Progenitor cell of endocrine pancreas (in vitro differentiated cells): ENCODE measurements at places on chromosomes 3 and 15. TPM values are rescaled to one million over a fixed set of nuclear protein-coding genes. Genes with fewer than 3 reads are reported as not detected.
A peak's percentile ranks its signal among the peaks of the same experiment; 100 is the strongest.

CAPN7 gene
- total RNA-seq = 46.3 and 49.2 TPM in 2 replicates

CCK gene
- 1.1 and 1.6 TPM in 2 replicates for total RNA-seq

TMCO5A gene
- total RNA-seq = not detected in 2 replicates

KLHL40 gene
- not detected in 2 replicates for total RNA-seq

RETNLB gene
- total RNA-seq = not detected in 2 replicates

HRH1 gene
- 0.09 TPM in 1 of 2 replicates, not detected in the other for total RNA-seq

GPR62 gene
- 0.12 TPM in 1 of 2 replicates, not detected in the other for total RNA-seq

NANOGP8 gene
- total RNA-seq = 0.36 and 0.75 TPM in 2 replicates

GRM7 gene
- total RNA-seq = 0.29 and 0.34 TPM in 2 replicates

ALDH1L1 gene
- 3.1 and 4.7 TPM in 2 replicates for total RNA-seq

SPTBN5 gene
- total RNA-seq = 6.6 and 7.9 TPM in 2 replicates

CD47 gene
- total RNA-seq = 55.1 and 65.3 TPM in 2 replicates

MLF1 gene
- 20.2 and 21.7 TPM in 2 replicates for total RNA-seq

DNAJB8 gene
- not detected in 2 replicates for total RNA-seq

- DNase-seq = no peak
These were observed 21.8 kb upstream of the KCNAB1 start for GRCh38 chr3:156098437-156099035.

DNA sequence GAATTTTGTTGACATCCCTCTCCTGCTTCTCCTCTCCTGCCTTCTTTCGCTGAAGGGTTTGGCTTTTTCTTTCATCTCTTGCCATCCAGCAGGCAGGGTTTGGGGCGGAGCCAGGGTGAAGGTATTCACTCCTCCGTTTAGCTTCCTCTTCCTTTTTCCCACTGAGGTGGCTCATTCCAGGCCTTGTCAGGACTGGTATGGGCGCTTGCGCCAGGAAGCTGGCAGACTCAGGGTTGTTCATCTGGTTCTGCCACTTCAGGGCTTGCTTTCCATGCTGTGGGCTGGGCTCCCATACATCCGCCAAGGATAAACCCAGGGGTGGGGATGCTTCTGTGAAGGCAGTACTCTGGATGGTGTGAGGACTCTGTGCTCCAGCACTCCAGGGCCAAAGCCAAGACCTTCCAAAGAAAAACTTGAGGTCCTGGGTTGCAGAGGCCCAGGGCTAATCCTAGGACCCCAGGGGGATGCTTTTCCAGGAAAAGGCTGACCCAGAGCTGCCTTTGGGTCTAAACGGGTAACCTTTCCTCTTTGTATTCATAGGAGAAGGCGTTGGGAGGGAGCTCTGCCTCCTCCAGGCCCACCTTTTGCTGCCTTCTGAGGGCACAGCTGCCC is 7.7 kb upstream of the AMOTL2 start:
- DNase-seq = no peak

GRCh38 chr15:29039466-29040369 is 153.9 kb downstream of the APBA2 start:
- DNase-seq = no peak

- no peak for DNase-seq
These were observed at the start of gene TRIM69 for GRCh38 chr15:44736181-44736765. TRIM69 (plus strand) TSS chr15:44736528; CDS start chr15:44736705, 177 bp downstream.

GRCh38 chr3:172559020-172559419 is 35.8 kb upstream of the TNFSF10 start:
- DNase-seq = no peak

DNA sequence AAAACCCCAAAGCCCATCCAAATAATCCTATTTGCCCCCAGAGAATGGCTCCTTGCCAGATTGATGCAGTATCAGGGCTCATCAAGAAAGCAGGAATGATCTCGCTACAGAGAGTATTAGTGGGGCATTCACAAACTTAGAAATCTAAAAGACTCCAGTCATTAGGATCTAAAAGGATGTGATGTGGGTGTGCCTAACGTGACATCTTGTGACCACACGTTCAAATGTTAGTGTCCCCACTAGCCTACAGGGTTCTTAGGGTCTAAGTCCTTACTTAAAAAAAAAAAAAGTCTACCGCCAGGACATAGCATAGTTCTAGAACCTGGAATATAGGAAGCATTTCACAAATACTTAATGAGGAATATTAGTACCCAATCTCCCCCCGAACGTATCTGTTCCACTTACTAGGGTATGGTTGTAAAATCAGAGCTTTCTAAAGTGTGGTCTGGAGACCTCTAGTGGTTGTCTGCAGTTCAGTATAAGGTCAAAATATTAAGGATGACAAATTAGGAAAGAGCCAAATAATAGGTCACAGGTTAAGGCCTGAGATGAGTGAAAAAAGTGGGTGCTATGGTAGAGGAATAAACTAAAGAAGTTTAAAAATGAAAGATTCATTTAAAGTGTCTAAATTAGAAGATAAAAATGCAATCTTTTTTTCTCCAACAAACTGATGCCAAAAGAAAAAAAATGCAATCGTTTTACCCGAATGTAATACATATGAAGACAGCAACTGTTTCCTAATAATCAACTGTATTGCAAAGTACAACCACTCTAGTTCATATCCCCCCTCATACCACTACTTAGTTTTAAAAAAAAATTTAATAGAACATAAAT is 4.2 kb upstream of the CHRM5 start:
- DNase-seq = no peak

DNA sequence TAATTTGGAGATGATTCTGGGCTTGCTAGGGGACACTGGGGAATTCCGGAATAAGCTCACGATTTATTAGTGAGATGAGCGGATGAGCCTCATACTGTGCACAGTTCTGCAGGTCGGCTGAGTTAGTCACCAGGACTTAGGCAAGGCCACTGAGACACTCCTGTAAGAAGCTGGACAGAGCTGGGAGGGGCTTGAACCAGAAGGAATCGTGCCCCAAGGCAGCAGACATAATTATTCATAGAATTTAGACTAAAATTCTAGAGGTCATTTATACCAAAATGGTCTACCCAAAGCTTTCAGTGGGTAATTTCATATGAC is 121.4 kb downstream of the VGLL4 start:
- DNase-seq = no peak

GRCh38 chr15:96500508-96500907 is 170.0 kb downstream of the NR2F2 start:
- no peak for DNase-seq

DNA sequence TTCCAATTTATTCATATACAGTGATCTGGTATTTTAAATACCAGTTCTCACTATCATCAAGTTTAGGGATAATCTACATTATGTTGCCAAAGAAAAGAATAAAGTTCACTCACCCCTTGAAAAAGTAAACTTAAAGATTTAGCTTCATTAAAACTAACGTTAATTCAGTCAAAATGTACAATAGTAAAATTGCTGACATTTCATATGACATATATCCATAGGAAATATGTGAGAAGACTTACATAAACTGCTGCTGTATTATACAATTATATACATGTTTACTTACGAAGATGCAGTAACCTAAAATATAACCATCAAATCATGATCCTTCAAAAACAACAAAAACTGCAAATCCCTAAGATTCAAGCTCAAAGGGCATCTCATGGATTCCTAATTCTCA is 44.0 kb downstream of the ATR start:
- no peak for DNase-seq

- no peak for DNase-seq
These were observed 29.5 kb upstream of the THRB start for GRCh38 chr3:24523988-24524727.

DNA sequence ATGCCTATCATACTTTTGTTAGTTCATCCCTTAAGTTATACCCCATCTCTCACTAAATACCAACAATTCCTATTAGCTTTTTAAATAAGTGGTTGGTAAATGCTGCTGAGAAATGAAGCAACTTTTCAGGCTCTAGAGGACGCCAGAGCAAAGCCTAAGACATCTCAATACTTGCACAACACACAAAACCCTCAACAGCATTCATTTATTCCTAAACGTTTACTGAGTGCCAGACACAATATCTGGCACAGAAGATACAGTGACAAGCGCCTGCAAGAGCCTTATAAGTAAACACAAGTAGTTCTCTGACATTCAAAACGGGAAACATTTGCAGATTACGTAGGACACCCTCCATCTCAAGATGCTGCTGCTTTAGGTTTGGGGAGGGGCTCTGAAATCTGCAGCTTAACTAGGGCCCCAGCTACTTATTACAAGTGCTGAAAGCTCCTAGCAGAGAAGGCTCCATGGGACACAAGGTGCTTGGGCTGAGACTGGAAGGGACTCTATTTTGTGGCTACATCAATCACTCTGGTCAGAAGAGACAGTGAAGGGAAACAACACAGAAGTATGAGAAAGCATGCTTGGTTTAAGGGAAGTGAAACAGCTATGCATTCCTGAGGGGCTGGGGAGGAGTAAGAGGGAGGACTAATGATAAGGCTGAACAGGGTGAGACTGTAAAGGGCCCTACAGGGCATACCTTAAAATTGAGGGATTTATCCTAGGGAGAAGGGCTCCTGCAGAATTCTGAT is 311.3 kb downstream of the PLCL2 start:
- DNase-seq = no peak

GRCh38 chr3:122410639-122411038 is 5.2 kb downstream of the WDR5B start:
- no peak for DNase-seq

GRCh38 chr3:13420045-13420830 is at the start of gene NUP210:
NUP210 (minus strand) TSS chr3:13420322; CDS start chr3:13420226, 96 bp downstream.
- DNase-seq = peak; percentile 59

DNA sequence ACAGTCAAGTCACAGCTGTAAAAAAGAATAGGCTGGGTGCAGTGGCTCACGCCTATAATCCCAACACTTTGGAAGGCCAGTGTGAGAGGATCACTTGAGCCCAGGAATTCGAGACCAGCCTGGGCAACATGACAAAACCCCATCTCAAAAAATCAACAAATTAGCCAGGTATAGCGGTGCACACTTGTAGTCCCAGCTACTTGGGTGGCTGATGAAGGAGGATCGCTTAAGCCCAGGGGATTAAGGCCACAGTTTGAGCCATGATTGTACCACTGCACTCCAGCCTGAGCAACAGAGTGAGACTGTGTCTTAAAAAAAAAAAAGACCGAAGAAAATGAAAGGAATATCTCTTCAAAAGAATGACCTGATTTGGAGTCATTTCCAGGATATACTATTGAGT is 6.6 kb downstream of the HERC1 start:
- no peak for DNase-seq

GRCh38 chr3:167675848-167676247 is 22.1 kb upstream of the WDR49 start:
- no peak for DNase-seq

DNA sequence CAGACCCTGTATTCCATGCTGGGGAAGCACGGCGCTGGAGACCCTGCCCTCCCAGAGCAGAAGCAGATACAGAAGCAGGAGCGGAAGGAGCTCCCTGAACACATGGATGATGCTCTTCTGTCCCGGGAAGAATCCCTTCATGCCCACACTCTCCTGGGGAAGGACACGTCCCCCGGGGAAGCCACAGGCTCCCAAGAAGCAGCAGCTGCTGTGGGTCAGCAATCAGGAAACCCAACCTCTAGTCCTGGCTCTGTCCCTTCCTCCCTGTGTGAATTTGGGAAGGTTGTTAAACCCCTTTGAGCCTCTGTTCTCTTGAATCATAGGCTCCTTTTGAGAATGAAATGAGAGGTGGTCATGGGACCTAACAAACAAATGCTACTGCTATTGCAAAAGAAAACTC is 176.2 kb upstream of the TPM1 start:
- no peak for DNase-seq

GRCh38 chr3:94593526-94594150 is 530.8 kb downstream of the NSUN3 start:
- DNase-seq = no peak

DNA sequence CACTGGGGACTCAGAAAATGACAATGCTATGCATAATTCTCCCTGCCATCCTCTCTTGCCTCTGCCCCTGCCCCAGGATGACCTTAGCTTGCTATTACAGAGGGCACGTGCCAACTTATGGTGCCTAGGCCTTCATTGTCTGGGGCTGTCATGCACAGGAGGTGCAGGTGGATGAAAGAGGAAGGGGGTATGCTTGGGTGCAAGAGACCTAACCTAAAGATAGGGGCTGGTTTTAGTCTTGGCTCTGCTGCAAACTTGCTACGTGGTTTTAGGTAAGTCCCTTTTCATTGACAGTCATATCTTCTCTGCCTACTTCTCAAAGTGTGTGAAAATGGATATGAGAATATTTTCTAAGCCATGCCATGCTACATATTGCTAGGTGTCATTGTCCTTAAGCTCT is 161.3 kb downstream of the EPHB1 start:
- no peak for DNase-seq

GRCh38 chr3:190847436-190847835 is 15.1 kb downstream of the GMNC start:
- no peak for DNase-seq

DNA sequence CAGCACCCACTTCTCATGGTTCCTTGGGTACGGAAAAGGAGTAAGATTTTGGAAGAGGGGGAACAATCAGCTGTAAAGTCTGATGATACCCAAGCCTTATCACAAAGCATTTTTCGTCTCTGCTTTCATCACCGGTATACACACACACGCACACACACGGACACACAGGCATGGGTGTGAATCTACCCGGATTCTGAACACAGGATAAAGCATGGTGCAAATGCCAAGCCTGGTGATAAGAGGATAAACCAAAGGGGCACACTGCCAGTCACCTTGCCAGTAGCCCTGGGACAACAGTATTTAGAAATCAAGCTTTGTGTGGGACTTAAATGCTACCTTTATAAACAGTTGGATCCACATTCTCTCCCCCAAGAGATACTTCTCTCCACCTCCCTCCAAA is 22.2 kb downstream of the FAM174B start:
- no peak for DNase-seq

GRCh38 chr15:79310612-79310984 is 314 bp upstream of the TMED3 start:
- DNase-seq = no peak

DNA sequence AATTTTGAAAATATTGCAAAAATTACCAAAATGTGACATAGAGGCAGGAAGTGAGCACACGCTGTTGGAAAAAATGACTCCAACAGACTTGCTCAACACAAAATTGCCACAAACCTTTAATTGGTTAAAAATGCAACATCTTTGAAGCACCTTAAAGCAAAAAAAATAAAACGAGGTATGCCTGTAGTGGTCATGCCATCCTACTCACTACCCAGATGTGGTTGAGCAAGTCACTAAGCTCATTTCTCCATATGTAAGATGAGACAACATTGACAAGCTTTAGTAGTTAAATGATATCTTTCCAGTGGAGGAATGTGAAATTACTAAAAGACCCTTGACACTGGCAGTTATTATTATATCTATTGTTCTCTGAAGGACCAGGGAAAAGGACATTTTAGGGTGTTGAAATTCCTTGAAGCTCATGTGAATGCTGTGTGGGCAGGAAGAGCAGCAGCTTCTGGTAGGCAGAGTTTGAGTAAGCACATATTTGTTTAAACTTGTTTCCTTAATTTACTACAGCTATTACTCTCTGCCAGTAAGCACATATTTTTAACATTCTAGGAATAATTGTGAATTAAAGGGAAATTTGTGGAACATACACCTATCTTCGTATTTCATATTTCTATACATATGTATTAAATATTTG is 131.6 kb upstream of the P2RY1 start:
- no peak for DNase-seq
